ENCODE measurements at places on chromosomes 7 and 10. TPM values are rescaled to one million over a fixed set of nuclear protein-coding genes. Genes with fewer than 3 reads are reported as not detected.
A peak's percentile ranks its signal among the peaks of the same experiment; 100 is the strongest.

DNA sequence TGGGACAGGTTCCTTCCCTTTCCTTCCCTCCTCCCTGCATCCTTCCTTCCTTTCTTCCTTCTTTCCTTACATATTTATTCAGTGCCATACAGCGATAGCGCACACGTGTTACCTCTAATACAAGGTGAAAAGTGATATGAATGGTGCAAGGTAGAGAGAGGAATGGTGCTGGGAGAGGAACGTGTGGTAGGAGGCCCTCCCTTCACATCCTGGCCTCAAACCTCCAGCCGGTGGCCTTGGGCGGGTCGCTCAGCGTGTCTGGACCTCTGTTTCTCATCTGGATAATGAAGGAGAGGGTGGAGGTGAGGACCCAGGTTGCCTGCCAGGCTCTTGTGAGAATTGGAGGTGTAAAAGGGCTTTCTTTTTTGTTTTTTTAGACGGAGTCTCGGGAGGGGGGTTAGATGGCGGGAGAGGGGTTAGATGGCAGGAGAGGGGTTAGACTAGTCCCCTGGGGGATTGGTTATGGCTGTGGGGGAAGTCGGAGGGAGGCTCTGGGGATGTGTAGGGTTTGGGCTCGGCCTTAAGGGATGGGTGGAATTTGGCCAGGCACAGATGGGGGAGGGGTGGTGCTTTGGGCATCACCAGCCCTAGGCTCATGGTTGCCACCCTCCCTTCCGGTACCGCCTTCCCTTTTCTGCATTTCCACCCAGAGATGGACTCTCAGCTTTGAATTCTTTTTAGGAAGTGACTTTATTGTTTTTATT lies 14.9 kb downstream of the CHST3 start:
- no peak for DNase-seq

GRCh38 chr10:68362590-68362989 lies 29.9 kb upstream of the PBLD start:
- no peak for DNase-seq

GRCh38 chr10:72248468-72249151 lies 25.1 kb upstream of the DDIT4 start:
- no peak for DNase-seq

- no peak for DNase-seq
Measured at GRCh38 chr10:100534726-100535125, 1.0 kb upstream of the HIF1AN start.

The SFRP4 gene
- polyA plus RNA-seq, result not detected

DNA sequence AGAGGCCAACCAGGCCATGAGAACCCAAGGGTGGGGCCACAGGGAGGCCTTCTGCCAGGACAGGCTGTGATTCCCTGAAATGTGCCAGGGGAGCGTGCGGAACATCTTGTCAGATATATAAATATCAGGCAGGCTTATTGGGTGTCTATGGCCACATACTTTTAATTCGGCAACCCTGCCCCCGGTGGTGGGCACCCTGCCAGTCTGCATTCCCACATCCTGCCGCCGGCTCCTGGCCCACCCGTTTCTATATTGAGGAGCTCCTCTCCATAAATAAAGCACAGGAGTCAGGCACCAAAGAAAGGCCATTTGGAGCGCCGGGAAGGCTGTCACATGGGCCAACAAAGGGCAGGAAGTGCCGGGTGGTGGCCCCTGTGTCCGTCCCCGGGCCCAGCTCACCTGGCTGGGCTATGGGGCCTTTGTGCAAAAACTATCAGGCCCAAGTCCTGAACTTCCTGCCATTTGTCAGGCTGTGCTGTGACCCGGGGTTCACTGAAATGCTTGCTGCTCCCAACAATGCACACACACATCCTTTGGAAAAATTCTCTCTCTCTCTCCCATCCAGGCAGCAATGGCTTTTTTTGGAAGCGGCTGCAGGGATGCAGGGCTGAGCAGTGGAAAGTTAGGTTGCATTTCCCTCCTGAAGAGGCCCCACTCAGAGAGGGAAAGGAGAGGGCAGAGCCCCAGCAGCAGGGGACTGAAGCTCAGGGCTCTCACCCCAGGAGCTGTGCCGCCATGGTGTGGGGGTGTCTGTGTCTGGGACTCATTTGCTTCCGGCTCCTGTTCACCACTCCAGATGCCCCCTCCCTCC lies 25.0 kb upstream of the PODXL start:
- DNase-seq, result no peak

DNA sequence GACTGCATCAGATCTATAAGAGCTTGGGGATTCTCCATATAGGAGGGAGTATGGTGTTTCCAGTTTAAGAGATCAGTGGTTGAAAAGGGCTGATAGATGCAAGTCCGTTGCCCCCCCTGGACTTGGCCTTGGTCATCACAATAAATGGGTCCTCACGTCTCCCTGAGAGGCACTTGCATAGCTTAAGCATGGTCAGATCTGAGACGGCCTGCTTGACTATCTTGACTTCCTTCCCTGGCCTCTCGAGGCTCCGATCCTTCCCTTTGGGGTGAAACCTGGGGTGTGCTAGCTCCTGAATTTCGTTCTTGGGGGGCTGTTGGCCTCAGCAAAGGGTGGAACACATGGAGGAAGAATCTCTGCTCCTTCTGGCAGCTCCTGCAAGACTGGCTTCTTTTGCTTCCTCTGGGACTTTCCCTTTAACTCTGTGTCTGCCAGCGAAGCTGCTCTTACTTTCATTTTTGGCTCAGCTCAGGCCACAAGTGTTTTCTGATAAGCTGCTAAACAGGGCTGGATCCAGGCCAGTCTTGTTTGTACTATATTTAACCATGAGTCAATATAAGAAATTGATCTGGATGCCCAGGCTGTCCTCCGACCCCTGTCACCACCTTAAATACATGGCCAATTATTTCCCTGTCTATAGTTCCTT lies 11.2 kb upstream of the ZNF485 start:
- peak; percentile 27 for DNase-seq

The NEUROD6 gene
- not detected for polyA plus RNA-seq

DNA sequence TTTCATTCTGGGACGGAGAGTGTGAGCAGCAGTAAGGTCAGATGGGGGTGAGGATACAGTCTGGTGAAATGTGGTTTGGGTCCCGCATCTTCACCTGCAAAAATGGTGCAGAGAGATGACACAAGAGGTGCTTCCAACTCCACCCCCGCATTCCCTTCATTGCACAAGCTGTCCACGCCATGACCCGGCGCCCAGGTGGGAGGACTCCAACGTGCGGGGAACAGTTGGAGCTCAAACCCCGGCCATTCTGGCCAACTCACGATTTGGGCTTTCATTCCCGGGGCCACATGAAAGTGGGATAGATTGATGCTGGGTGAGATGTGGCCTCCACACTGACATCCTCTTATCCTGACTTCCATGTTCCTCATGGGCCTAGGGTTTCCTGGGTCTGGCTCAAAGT lies 34.6 kb upstream of the ZNF273 start:
- no peak for DNase-seq

The STRIP2 gene
- not detected for polyA plus RNA-seq

- DNase-seq, result peak; percentile 50
Measured at GRCh38 chr7:123871998-123872867, 27.3 kb downstream of the HYAL4 start.

The SLC18A3 gene
- polyA plus RNA-seq, result not detected

The TDRD1 gene
- polyA plus RNA-seq, result not detected

GRCh38 chr10:7184660-7185366 lies 226.0 kb downstream of the SFMBT2 start:
- DNase-seq, result peak; percentile 98

The SGCE gene
- polyA plus RNA-seq, result not detected

The FAM13C gene
- polyA plus RNA-seq, result not detected
